ENCODE measurements at places on chromosomes 12 and 14. TPM values are rescaled to one million over a fixed set of nuclear protein-coding genes. Genes with fewer than 3 reads are reported as not detected.

Gene NANOG
- not detected for total RNA-seq

Gene SERPINA12
- total RNA-seq, result not detected

Gene ARHGAP9
- 1.1 TPM for total RNA-seq

Gene KRT6C
- total RNA-seq, result not detected

Gene VRTN
- not detected for total RNA-seq

Measured in kidney epithelial cell (primary cell).